HT-29 (cell line): ENCODE measurements at places on chromosomes 11 and 22. TPM values are rescaled to one million over a fixed set of nuclear protein-coding genes. Genes with fewer than 3 reads are reported as not detected.

GRCh38 chr11:67585911-67586310 is 2.3 kb downstream of the GSTP1 start:
- DNase-seq, result no peak

DNA sequence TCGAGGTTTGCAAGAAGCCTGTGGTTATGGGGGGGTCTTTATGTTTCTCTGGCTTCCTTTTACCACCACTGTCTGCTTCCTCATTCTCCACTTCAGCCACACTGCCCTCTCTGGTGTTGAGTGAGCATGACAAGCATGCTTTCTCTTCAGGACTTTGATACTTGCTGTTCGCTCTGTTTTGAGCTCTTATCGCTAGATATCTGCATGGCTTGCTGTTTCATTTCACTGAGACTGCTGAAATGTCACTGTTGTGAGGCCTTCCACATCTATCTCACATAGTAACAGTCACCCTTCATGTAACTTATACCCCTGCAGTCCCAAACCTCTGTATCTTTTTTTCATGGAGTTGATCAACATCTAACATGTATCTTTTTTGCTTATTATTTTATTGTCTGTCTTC is 59.8 kb downstream of the TMEM135 start:
- DNase-seq, result peak; percentile 79

GRCh38 chr11:91326751-91327150 is 897.9 kb upstream of the FAT3 start:
- DNase-seq, result no peak

The EPS8L2 gene
- total RNA-seq, result 473 and 503 TPM in 2 replicates

- no peak for DNase-seq
Measured at GRCh38 chr11:109729761-109730160, 307.8 kb downstream of the C11orf87 start.

DNA sequence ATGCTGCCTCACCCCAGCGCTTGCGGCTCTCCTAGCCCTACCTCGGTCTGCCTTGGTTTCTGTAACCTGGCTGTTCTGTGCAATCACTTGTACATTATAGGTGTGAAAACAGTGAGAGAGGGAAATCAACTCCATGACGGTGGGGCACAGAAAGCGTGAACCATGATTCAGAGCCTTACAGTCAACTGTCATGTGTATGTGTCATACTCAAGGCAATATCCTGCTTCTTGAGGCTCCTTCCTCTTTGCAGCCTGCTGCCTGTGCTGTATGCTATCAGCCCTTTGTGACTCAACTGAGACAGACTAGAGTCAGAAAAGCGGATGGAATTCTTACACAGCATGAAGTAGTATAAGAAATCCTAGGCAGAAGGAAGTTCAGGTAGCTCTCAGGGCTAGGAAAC is 2.1 kb downstream of the NRIP3 start:
- DNase-seq, result no peak

DNA sequence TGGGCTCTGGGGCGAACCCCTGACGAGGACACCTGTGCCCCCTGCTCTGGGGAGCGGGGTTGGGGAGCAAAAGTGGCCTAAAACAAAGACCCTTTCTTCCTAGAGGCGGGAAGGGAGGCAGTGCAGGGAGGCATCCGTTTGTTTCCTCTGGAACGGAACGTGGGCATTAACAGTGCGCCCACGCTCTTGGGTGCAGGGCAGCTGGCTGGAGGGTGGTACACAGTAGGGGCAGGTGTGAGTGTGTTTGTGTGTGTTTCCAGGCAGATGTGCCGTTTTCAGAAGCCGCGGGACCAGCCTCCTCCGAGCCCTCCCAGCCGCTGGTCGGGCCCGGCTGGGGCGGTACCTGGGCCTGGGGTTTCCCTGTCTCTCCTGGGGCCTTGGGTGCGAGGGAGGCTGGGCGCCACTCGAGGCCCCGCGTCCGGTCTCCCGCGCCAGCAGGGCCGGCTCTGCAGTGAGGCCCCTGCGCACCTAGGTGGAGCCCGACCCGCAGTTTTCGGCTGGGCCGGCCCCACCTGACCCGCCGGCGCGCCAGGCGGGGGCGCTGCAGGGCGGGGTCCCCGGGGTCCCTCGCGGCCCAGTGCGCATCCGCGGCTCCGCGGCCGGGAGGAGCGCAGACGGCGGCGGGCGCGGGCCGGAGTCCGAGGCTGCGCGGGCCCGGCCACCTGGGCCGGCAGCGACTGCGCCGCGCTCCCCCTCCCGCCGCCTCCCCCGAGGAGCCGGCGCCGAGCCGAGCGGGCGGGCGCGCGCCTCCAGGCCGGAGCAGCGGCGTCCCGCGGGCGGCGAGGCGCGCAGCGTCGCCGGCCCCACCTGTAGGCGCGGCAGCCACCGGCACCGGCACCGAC is 1252.7 kb downstream of the BRD1 start:
- DNase-seq, result no peak

The MAP6 gene
- not detected in 2 replicates for total RNA-seq

- DNase-seq, result no peak
Measured at GRCh38 chr22:19398206-19398605, 33.3 kb downstream of the HIRA start.

DNA sequence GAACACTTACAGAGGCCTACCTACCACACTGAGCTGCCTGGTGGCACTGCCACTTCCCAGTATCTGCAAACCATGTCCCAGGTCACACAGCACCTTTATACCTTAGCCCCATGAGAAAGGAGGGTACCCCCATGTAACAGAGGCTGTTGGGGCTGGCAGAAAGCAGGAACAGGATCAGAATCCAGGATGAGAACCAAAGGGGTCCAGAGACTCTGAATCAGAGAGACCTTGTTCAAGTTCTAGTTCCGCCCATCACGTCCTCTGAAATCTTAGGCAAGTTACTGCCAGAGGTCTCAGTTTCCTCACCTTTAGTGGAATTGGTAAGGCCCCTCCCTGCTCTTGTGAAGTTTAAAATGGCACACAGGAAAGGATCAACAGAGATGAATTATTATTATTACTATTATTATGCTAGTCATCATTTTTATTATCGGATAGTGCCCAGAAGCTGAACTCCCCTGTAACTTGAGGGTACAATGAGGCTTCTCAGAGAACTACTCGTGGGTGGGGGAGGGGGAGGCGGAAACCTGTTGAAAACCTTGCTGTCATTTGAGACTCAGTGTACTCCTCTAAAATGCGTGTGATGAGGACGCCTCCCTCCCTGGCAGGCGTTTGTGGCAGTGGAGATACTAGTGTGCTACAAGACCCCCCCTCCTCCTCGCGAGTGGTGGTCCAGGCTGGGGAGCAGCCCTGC is 9.3 kb downstream of the SELENOM start:
- DNase-seq, result no peak

The SF3B2 gene
- total RNA-seq, result 209 and 210 TPM in 2 replicates

GRCh38 chr11:76292583-76293188 is 86.4 kb upstream of the WNT11 start:
- DNase-seq, result no peak

DNA sequence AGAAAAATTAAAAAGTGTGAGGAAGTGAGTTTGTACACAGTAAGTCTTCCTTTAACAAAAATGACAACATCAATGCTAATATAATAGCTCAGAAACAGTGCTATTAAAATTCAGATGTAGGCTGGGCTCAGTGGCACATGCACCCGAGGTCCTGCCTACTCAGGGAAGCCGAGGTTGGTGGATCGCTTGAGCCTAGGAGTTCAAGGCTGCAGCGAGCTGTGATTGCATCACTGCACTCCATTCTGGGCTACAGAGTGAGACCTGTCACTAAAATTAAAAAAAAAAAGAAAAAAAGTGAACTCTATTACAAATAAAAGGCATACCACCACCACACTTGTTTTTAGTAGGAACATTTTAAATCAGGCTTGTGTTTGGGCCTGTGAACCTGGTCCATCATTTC is 39.2 kb upstream of the PAX6 start:
- no peak for DNase-seq

DNA sequence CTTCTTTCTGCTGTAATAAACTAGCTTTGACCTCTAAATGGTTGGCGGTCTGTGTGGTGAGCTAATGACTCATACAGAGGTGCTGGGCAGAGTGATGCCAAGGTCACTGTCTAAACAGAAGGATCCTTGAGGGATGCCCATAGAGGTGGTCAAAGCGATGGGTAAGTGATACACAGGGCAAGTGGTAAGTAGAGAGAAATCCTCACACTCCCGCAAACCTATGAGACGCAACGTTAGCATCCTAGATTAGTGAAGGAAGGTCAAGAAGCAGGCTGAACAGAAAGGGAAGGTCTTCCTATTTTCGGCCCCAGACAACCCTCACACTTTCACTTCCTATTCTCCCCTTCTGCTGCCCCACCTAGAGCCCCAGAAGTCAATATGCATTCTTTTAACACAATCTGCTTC is 65.6 kb upstream of the SESN3 start:
- DNase-seq, result no peak

The NRGN gene
- 9.9 and 12.4 TPM in 2 replicates for total RNA-seq

The CASP5 gene
- not detected in 2 replicates for total RNA-seq

DNA sequence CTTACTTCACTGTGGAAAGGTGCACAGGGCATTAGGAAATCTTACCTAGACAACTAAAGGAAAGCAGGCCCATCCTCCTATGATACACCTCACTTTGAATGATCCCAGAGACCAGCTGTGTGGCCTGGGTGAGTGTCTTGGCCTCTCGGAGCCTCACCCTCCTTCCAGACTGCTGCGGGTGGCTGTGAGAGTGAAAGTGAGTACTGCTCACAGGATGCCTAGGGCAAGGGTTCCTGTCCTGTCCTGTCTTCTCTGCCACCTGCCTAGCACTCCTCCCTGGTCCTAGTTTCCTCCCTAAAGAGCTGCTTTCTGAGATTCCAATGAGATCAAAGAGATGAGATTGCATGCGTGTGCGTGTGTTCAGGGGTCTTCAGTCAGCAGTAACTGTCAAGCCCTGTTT is 19.5 kb upstream of the ADORA2A start:
- no peak for DNase-seq

- DNase-seq, result no peak
Measured at GRCh38 chr22:37999640-38000272, 15.4 kb upstream of the SOX10 start.

The TBX1 gene
- not detected in 2 replicates for total RNA-seq

DNA sequence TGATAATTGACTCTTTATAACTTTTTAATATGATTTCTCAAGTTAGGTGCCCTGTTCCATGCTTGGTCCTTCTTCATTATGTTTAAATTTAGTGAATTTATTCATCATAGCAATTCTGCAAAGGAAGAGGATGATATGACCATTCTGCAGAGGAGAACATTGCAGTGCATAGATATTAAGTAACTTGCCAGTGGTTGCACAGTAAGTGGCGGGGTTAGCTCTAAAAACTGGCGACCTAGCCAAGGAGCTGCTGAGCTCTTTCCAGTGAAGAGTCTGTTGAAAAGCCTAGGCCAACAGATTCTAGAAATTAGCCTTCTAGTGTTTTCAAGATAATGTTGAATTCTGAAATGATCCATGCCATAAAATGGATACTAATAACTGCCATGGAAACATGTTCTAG is 4.6 kb downstream of the EWSR1 start:
- DNase-seq, result no peak

GRCh38 chr11:37657645-37658044 is 1059.6 kb upstream of the RAG2 start:
- DNase-seq, result peak; percentile 46

- no peak for DNase-seq
Measured at GRCh38 chr11:85974122-85974521, 94.8 kb downstream of the PICALM start.

- DNase-seq, result no peak
Measured at GRCh38 chr11:34940026-34940677, 23.7 kb downstream of the PDHX start.

The SVIP gene
- total RNA-seq, result 7.3 and 9.1 TPM in 2 replicates

DNA sequence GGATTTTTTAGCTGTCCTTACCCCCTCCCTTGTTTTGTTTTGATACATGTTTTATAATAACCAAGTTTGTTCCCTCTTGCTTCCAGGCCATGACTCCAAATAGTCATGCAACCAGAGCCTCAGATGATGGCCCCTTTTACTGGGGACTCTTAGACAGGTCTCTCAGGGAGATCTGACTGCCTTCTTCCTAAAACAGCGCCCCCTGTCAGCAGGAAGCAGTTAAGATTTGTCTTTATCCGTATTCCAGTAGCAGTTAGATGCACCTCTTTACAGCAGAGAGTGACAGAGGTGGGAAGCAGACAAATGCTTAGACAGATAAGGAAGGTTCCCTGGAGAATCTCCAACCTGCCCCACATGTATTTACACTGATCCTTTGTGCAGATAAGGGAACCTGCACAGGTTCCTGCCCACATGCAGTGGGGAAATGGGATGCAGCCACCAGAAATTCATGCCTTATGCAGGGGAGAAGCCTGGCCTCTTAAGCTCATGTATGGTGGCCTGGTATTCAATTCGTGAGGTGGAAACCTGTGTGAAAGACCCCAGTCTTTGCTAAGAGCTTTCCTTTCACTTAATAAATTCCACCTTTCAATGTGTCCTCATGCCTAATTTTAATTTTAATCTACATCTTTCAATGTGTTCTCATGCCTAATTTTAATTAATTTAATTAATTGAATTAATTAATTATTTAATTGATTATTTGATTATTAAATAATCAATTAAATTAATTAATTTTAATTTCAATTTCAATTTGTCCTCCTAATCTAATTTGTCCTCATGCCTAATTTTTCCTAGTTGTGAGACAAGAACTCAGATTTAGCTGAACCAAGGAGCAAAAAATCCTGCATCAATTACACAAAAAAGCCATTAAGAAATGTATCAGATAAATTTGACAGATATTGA is 11.5 kb upstream of the GLYAT start:
- DNase-seq, result no peak

The GLYAT gene
- total RNA-seq, result not detected in 2 replicates

DNA sequence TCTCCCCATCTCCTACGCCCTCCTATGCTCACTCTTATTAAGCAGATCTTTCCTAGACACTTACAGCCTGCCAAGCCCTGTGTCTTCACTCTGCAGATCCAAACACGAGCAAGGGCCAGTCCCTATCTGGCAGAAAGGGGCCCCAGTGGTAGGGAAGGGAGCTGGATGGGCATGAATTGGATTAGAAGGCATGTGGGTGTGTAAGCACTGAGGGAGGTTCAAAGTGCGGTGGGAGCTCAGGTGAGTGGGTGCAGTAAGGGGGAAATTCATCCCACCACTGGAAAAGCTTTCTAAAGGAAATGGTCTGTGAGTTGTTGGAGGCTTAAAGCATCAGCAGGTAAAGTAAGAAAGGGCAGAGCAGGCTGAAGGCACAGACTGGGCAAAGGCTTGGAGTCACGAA is 5.5 kb downstream of the TMEM132A start:
- no peak for DNase-seq

- DNase-seq, result peak; percentile 39
Measured at GRCh38 chr11:126109941-126110731, 47.5 kb upstream of the CDON start.

GRCh38 chr22:46239261-46240048 is 10.6 kb downstream of the CDPF1 start:
- no peak for DNase-seq

- no peak for DNase-seq
Measured at GRCh38 chr11:128318856-128319474, 268.4 kb downstream of the ETS1 start.

The HTR3B gene
- not detected in 2 replicates for total RNA-seq

The OR6T1 gene
- total RNA-seq, result not detected in 2 replicates

The NLRP6 gene
- not detected in 2 replicates for total RNA-seq

DNA sequence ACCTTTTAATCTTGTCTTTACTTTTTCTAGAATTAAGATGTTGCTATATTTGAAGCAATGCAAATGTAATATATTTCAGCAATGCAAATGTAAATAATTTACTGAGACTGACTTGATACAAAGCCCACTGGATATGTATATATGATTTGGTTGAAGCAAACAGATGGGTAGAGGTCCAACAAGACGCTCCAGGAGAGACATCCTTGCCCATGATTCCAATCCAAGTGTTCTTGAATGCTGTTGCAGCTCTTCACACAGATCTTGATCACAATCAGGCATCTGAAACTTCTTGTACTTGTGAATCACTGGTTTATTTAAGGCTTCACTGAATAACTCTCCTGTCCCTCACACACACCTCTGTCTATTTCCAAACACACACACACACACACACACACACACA is 507.0 kb downstream of the LRRC4C start:
- DNase-seq, result no peak
